ENCODE measurements at places on chromosomes 12 and 14.

GRCh38 chr14:50821510-50822464 is 9.2 kb downstream of the NIN start:
- DNase-seq, result peak; percentile 68

- no peak for DNase-seq
Measured at GRCh38 chr12:27344760-27345159, 12.1 kb downstream of the BMAL2 start.

GRCh38 chr14:48456051-48456450 is 780.6 kb upstream of the MDGA2 start:
- no peak for DNase-seq

GRCh38 chr12:130133851-130134562 is 28.3 kb upstream of the FZD10 start:
- DNase-seq, result no peak

DNA sequence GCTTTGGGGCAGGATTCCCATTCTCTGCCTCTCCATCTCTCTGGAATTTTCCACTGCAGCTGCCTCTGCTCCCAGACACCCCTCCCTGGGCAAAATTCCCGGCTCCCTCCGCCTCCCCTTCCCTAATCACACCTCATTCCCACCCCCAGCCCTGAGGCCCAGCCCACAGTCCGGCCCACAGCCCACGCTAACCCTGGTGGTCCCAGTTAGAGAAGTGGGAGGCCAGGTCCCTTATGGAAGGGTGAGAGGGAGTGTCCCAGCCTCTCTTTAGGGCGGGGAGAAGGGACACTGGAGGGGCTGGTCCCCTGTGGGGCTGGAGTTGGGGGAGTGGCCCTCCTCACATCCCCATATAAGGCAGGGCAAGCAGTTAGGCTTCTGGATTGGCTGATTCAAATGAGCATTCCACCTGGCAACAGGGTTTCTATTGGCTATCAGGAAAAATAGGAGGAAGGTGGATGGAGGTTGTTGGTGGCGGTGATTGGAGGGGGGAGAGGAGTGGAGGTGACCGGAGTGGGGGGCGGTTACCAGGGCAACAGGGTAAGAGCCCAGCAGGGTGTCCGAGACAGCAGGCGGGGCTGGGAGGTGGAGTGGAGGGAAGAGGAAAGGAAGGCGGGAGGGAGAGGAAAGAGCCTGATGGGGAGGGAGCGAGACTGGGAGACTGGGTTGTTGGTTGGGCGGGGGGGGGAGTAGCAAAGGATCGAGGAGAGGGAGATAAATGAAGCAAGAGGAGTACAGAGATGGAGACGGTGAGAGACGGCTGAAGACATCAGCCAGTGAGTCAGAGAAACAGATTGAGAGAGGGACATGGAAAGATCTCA is 1.9 kb upstream of the PTMS start:
- DNase-seq, result peak; percentile 80

GRCh38 chr12:97637770-97638169 is 175.2 kb downstream of the RMST start:
- no peak for DNase-seq

- DNase-seq, result no peak
Measured at GRCh38 chr12:85996280-85996679, 122.2 kb downstream of the NTS start.

All from inflammatory macrophage treated with lipopolysaccharide for 1 hour (primary cell).